NCI-H2227 treated with DMSO at 0.1 percent for 48 hours (cell line): ENCODE measurements at places on chromosomes 4 and X.
A peak's percentile ranks its signal among the peaks of the same experiment; 100 is the strongest.

DNA sequence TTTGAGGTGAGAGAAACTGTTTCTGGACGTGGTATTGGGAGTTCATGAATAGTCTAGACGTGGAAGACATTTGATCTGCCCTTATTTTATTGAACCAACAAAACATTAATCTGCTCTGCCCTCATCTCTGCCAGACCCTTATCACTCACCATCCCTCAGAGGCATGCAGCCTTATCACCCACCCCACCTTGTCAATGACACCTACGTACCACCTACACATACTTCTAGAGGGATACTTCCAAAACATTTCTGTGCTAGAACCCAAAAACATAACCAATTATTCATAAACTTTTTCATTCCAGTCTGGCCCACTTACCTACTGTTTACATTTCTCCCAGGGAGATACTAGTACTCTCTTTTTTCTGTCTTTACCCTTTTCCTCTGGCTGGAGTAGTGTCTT lies 105.2 kb downstream of the RS1 start:
- DNase-seq: no peak

GRCh38 chr4:183858011-183858615 lies 47.0 kb upstream of the STOX2 start:
- DNase-seq: no peak

- DNase-seq: peak; percentile 51
Measured at GRCh38 chrX:12946838-12947544, 27.9 kb upstream of the TMSB4X start.

- no peak for DNase-seq
Measured at GRCh38 chr4:33316578-33316977, 2596.4 kb downstream of the PCDH7 start.

DNA sequence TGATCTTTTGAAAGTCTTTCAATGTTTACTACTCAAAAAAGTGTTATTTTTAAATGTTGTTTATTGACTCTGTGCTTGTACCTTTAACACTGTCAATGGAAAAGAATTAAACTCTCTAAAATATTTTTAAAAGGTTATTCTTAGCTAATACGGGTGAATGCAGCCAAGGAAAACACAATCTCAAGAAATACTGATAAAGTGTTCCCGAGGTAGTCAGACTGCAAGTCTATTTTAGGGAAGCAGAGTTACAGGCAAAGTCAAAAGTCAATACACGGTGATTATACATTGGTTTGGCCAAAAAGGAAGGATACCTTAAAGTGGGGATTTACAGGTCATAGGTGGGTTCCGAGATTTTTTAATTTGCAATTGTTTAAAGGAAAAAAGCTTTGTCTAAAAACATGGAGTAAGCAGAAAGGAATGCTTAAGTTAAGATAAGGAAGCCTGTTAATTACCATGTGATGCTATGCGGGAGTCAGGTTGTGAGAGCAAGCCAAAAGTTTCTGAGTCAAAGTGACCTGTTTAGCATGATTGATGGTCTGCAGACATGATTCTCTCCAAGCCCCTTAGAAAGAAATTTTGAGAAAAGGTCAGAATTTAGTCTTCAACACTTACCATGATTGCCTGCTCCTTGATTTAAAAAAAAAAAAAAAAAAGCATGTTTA lies 288.4 kb downstream of the KLHL4 start:
- DNase-seq: no peak

DNA sequence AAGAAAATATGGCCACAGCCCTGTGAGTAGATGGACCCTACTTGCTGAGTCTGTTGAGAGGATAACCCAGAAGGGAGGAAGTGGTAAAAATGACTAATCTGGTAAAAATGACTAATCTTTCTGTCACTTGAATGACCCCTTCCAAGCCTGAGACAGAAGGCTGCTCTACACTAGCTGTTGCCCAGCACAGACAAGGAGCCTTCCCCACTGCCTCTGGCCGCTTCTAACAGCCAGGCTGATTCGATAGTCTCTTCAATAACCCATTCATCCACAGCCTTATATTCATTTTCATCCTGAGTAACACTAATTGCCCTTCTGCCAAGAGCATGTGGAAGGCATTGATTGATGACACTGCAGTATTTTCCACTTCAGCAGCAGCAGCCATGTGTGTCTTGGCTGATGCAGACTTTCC lies 18.4 kb downstream of the MAGEB17 start:
- DNase-seq: peak; percentile 4

- no peak for DNase-seq
Measured at GRCh38 chr4:89070041-89070440, 13.1 kb upstream of the FAM13A start.

GRCh38 chr4:137748616-137749015 lies 216.3 kb upstream of the PCDH18 start:
- no peak for DNase-seq

GRCh38 chr4:172850838-172851237 lies 317.8 kb upstream of the GALNT7 start:
- no peak for DNase-seq

GRCh38 chrX:110287605-110288004 lies 30.3 kb downstream of the AMMECR1 start:
- no peak for DNase-seq

DNA sequence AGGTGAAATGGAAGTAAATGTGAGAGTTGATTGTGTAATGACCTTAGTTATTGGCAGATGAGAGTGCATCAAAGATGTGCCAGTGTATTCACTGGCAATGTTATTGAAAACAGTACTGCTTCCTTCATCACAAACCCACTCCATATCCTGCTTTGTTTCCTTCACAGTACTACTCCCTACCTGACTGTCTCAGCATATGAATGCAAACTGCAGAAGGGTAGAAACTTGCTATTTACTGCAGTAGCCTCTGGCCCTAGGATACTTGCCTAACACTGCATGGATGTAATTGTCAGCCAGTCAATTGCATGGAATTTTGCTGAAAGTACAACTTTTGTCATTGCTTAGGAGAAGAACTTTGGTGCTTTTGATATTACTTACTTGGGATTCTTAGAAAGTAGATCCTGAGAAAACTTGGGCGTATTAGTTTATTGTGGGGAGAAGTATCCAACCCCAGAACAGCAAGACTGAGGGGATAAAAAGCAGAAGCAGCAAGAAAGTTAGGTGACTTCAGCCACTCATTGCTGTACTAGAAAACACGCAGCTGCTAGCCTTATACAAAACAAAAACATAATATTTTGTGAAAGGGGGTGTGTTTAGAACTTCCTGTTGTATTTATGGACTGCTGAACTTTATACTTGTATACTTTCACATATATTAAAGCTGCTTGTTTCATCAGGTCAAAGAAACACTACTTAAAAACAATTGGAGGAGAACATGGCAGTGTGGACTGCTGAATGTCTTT lies 219.0 kb downstream of the CCNG2 start:
- DNase-seq: no peak

DNA sequence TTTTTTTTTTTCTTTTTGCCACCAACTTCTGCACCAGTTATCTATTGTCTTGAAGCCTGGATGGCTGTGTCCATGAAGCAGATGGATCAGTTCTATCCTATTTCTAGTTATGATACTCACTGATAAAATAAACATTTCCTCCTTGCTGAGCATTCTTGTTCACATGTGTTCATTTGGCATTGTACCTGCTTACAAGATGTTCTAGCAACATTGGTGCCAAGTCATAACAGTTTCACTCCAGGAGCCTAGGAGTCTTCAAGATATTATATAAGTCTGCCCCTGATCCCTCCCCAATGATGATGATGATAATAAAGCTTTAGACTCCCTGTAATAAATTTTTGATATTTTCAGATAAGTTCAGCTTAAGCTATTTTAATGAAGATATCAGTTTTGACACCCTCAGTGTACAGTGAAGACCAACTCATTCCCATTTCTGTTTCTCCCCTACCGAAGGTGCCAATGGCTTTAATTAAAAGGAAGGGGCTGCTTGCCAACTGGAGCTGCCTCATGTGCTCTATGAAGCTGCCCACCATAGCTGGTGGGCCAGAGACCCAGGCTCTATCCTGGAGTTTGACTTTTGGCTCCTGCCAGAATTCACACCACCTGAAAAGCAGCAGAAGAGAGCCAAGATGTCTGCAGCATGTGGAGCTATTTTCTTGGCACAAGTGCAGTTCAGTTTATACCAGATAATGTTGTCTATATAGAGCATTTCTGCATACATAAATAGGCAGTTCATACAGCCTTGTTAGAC lies 265.4 kb upstream of the TET2 start:
- no peak for DNase-seq

DNA sequence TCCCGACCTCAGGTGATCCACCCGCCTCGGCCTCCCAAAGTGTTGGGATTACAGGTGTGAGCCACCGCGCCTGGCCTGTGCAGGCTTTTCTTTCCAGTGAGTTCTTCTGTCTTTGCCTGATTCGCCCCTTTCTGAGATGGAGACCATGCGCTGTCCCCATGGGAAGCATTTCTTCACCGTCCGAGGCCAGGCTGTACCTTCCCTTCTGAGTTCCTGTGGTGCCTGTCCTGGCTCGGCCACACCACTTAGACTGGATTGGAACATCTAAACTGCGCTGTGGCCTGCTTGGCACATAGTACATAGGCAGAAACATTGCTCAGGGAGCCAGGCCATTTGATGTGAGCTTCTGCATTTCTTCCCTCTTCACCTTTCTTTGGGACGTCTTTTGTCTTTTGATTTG lies 23.7 kb downstream of the FAM193A start:
- DNase-seq: no peak

DNA sequence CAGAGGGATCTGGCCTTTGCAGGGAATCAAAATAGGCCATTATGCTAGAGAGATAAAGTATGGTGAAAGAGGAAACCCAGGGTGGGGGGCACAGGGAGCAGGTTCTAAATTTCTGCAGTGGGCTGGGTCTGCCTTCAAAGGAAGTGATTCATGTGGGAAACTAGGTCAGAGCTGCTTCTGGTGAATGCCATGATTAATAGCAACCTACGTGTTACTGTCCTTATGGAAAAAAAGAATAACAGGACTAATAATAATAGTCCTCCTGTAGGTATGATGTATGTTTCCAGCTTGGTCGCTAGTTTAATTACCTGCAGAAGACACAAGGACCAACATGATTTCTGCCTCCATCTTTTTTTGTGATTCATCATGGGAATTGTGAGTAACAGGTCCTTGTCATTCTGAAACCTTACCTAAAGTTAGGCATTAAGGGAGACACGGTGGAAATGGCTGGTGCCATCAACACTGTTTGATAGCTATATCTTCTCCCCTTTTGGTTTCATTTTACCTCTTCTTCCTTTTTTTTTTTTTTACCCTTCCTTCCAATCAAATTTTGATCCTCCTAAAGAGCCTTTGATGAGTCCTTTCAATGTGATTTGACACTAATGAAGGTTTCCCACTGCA lies 180.4 kb downstream of the CPEB2 start:
- DNase-seq: no peak

- no peak for DNase-seq
Measured at GRCh38 chrX:85590638-85591037, 211.2 kb upstream of the POF1B start.

DNA sequence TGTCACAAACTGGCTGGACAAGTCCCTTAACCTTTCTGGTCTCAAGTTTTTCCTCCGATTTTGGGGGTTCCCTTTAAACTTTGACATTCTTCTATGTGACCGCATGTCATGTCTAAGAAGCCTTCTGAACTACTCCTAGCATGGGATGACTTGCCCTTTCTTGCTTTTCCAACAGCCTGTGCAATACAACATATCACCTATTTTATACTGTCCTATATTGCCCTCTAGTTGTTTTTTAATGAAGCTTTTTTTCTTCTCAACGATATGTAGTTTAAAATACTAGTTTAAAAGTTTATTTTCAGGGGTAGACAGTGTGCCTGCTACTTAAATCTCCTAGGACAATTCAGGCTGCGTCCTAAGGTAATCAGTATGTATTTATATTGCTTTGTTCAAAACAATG lies 1.0 kb upstream of the IGBP1 start:
- DNase-seq: peak; percentile 9

DNA sequence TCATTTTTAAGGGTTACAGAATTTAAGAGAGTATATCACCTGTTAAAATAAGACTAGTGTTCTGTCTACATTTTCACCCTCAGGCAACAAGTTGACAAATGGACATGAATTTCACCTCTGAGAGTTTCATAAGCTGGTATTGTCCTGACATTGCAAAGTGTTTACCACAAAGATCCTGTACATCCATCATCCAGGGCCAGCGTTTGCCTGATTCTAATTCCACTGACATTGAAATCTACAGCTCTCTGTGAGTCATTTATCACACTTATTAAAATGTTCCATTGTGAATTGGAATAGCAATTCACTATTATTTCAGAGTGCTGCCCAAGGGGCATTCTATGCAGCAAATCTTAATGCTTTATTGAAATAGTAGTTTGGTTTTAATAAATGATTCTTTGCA lies 1499.4 kb upstream of the PCDH7 start:
- DNase-seq: no peak

DNA sequence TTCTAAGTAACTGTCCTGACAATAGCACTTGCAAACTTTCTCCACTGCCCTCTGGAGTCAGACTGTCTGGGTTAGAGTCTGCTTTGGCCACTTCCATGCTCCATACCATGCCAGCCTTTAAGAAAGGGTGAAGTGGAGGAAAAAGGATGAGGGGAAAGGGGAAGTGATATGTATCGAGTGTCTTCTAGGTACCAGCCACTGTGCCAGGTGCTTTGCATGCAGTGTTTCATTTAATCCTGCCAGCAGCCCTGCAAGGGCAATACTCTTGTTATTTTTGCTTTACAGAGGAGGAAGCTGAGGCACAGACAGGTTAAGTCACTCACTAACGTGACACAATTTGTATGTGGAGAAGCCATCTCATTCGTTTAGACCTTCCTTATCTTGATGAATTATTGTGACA lies 55.6 kb downstream of the RTL9 start:
- no peak for DNase-seq
